ENCODE measurements at places on chromosomes 5 and 9.

GRCh38 chr5:179840766-179841165, 17.9 kb downstream of the MRNIP start:
- DNase-seq: no peak

DNA sequence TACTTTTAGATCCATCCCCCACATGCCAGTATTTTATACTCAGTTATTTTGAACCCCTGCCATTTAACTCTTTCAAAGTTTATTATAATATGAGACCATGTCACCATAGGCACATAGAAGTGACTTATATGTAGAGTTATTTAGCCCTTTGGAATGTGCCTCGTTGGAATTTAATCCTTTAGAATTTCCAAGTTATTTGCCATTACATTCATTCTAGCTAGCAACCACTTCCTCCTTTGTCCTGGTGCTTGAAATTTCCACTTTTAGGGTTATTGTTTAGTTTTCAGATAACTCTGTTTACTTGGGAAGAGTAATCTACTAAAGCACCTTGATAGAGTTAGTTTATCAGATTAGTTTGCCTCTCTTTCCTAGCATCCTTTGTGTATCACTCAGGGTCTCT, 82.8 kb upstream of the TLE1 start:
- DNase-seq: no peak

DNA sequence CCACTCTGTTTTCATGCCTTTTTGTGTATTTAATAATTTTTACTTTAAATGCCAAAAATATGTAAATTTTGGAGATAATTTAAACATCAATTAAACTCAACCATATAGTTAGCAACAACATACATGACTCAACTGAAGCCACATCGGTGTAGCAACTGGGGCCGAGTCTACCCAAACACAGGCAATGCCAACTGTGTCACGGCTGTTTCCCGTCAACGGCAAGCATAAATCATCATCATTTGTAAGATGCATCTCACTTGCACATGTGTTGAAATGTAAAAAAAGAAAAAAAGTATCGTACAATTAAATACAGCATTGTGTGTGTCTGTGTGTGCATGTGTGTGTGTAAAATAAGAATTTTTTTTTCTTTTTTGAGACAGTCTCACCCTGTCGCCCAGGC, 160.1 kb upstream of the TAS2R1 start:
- DNase-seq: no peak

GRCh38 chr9:134136996-134137299, 1.1 kb downstream of the WDR5 start:
- DNase-seq: no peak

- DNase-seq: no peak
Measured at GRCh38 chr5:143683459-143683858, 128.5 kb upstream of the HMHB1 start.

All from cortex of kidney (tissue), 1 donor.